Stimulated activated CD4-positive, alpha-beta T cell treated with anti-CD3 and anti-CD28 coated beads, Interleukin-12 subunit alpha, Interleukin-12 subunit beta, amount 100 ng/mL, for 48 hours (primary cell): ENCODE measurements at places on chromosomes 16 and 17.

GRCh38 chr16:19148189-19148588 lies 19.9 kb upstream of the SYT17 start:
- DNase-seq, result no peak

GRCh38 chr17:30391534-30391933 lies 12.8 kb downstream of the CPD start:
- DNase-seq, result no peak

- DNase-seq, result no peak
These were observed 99.0 kb downstream of the C16orf78 start for GRCh38 chr16:49472598-49472997.

DNA sequence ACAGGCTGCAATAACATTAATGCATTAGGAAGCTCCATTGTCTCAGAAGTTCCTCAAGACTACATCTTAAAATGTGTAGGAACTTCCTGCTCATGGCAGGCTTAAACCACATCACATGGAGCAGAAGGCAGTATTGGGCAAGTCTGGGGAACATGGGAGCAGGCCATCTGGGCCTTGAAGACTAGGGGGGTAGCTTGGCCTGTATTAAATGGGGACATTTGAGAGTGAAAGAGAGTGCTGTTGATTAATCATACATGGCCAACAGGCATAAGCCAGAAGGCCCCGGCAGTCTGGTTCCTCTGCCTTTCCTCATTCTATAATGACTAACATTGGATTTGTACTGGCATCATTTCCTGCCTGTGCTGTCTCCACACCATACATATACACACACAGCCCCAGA lies 25.2 kb upstream of the SLC5A11 start:
- no peak for DNase-seq

- DNase-seq, result no peak
These were observed 6.2 kb downstream of the PHOSPHO1 start for GRCh38 chr17:49224198-49224996.

GRCh38 chr17:59329176-59330052 lies 2.0 kb upstream of the YPEL2 start:
- no peak for DNase-seq

DNA sequence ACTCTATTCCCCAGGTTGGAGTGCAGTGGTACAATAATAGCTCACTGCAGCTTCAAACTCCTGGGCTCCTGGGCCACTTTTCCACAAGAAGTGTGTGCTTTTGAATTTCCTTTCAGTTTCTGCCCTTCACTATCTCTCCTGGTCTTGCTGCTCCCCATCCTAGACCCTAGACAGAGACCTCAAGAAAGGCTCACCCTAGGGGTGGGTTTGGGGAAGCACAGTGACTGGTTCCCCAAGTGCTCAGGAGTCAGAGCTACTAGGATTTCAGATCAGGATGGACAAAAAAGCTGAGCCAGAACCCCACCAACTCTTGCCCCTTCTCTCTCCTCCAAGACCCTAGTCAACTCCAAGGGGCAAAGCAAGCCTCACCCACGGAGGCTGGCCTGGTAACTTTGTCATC lies 1.6 kb upstream of the SEBOX start:
- DNase-seq, result no peak

DNA sequence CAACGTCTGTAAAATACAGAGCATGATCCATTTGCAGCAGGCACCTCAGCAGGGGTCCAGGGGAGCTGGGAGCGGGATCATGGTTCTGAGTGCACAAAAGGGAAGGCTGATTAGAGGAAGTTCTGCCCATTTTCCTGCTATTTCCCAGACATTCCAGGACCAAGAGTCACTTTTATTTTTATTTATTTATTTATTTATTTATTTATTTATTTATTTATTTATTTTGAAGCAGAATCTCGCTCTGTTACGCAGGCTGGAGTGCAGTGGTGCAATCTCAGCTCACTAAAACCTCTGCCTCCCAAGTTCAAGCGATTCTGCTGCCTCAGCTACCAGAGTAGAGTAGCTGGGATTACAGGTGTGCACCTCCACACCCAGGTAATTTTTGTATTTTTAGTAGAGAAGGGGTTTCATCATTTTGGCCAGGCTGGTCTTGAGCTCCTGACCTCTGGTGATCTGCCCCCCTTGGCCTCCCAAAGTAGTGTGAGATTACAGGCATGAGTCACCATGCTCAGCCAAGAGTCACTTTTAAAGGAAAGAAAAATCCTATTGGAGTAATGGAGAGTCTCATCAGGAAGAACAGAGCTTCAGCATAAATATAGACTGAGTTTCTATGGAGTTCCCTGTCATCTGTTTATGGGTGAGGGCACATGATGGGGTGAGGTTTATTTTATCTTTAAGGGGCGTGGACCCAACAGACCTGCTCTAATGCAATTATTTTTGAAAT lies 355.2 kb downstream of the HAPSTR1 start:
- no peak for DNase-seq

DNA sequence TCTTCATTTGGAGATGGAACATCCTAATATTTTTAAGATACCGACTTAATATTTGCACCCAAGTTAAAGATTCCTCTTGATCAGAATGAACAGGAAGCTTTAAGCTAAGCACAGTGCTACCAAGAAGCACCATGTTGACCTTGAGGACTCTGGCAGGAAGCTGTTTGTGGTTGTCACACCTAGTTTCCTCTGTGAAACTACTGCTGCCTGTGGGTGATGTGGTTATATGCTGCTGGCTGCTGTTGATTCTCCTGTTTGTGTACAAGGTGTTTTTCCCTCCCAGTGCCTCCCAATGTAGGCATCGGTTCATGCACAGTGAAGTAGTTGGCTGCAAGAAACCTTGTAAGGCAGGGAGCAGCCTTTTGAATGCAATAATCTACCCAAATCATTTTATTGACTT lies 23.4 kb downstream of the RBL2 start:
- peak; percentile 60 for DNase-seq

DNA sequence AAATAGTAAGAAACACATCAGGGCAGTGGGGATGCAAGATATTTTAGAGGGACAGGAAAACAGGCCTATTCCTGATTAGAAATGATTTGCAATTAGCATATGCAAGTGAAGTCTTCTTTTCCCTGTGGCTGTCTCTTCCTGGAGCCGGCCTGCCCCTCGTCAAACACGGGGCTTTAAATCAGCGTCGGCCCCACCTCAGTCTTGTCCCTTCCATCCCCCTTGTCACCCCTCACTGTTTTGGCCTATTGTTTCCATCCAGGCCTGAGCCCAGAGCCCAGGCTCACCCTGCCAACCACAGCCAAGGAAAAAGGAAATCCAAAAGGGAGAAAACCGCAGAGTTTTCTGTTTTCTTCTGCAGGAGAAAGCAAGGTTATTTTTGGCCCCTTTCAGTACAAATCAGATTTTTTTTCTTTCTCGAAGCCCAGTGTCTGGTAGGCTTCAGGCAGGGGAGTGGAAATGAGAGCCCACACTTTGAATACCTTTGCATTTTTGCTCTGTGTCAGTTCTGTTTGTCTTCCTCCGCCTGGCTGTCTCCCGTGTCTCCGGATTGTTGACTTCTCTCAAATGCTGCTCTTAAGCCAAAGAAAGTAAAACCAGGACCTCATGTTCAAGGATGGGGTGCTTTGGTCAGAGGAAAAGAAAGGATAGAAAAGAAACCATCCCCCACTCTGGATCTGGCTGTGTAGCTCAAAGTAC lies 399.9 kb upstream of the CDH11 start:
- no peak for DNase-seq

DNA sequence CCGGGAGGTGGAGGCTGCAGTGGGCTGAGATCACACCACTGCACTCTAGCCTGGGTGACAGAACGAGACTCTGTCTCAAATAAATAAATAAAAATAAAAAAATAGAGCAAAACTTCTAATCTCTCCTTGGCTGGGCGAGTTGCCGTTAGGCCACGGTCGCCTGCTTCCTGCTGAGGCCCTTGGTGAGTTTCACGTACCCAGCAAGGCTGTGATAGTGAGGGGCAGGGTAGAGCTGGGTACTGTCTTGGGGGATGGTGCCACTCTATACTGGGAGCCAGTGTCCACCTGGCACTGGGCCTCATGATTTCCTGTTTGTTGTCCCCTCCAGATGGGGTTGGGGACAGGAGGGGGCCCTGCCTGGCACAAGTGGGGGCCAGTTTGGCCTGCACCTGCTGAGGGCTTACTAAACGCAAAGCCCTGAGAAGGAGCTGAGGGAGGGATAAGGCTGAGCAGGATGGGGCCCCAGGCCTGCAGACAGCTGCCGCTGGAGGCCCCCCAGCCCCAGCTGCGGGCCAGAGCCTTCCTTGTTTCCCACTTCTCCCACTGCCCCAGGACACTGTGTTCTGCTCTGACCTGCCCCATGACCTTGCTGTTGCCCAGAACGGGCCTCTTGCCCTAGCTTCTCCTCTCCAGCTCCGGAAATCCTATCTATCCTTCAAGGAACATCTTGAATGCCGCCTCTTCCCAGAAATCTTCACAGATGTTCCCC lies 25.4 kb downstream of the GJD3 start:
- DNase-seq, result no peak

- no peak for DNase-seq
These were observed 314.1 kb upstream of the TNRC6C start for GRCh38 chr17:77644181-77645071.

- DNase-seq, result no peak
These were observed 22.8 kb upstream of the ACSM2B start for GRCh38 chr16:20598832-20599469.

DNA sequence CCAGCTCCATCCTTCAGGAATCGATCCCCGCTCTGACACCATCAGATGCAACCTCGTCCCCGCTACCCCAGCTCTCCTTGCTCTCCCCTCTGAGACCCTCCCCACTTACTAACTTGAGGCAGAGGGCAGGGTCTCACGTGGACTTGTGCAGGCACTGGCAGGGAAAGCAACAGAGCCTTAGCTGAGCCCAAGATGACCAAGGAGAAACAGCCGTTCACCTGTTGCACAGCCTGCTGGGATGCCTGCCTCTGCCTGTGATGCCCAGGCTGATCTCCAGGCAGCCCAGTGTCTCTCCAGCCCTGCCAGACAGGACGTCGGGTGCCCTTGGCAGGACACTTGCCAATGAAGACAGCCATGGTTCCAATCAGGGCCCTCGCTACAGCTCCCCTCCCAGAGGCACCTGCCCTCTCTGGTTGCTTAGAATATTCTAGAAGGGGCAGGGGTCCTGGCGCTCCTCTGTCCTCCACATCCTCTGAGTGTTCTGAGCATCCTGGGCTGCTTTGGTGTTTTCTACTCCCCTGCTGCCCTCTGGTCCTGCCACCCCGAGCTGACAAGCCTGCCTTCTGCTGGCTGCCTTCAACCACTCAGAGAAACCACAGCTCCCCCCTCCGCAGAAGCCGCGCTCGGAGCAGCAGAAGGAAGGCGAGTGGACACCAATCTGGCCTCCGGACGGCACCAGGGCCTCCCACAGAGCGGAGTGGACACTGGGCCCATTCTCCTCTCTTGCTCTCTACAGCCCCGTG lies 6.7 kb downstream of the CEP295NL start:
- no peak for DNase-seq

- DNase-seq, result no peak
These were observed 25.8 kb downstream of the PIK3R5 start for GRCh38 chr17:8939496-8940334.

GRCh38 chr17:64658931-64659330 lies 3.2 kb downstream of the SMURF2 start:
- no peak for DNase-seq

DNA sequence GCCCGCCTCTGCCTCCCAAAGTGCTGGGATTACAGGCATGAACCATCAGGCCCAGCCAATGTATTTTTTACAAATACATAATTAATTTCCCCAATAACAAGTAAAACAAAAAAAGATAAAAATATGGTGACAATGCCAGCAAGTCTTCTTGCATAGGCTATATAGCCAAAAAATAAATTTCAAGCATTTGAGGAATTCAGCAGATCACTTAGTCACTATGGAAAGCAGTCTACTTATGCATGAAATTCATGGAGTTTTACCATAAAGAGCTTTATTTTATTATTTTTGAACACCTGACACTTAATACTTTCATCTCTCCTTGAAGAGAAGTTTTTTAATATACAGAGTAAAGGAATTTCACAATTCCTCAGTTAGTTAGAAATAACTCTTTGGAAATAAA lies 56.4 kb downstream of the BRIP1 start:
- DNase-seq, result no peak

DNA sequence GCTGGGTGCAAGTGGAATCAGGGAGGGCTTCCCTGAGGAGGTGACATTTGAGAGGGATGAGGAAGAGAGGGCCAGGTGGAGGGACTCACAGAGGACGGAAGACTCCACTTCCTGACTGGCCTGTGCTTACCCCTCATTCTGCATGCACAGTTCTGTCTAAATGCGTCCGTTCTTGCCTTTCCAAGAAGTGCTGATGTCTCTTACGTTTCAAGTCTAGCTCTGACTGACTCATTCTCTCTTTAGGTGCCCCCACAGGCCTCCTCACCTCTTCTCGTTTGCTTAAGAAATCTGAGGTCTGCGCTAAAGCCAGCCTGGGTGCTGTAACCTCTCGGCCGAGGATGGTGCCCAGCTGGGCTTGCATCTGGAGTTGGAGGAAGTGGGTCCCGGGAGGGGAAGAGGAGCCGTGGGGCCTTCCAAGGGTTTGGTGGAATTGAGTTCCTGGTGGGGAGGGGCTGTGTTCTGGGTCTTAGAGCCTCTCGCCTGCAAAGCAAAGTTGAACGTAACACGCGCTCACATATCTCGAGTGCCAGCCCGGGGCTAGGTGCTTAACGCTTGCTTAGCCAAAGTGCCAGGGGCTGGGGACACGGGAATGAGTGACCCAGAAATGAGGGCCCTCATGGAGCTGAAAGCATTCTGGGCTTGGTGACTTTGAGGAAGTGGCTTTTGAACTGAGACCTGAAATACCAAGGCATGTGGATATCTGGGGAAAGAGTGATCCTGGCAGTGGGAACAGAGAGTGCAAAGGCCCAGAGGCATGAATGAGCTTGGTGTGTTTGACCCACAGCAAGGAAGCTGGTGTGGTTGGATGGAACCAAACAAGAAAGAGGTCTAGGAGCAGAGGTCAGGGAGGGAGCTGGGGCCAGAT lies 4.8 kb downstream of the IL4R start:
- DNase-seq, result peak; percentile 60

DNA sequence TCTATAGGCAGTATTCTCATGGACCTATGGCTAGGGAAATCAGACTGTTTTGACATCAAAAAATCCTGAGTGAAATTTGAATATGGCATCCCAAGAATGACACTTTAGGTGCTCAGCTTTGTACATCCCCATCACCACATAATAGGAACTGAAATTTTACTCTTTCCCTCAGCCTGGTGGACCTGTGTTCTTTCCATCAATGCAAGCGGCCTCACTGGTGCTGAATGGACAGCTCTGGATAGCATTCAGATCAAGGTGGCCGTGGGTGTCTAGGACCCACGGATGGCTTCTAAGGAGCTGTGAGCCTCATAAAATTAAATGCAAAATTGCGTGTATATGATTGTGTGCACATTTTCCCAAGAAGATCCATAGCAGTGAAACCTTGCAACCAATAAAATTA lies 152.6 kb downstream of the MAP2K6 start:
- DNase-seq, result no peak

- no peak for DNase-seq
These were observed 2.0 kb downstream of the MARF1 start for GRCh38 chr16:15640966-15641365.
